ENCODE measurements at places on chromosomes 12 and 14.
A peak's percentile ranks its signal among the peaks of the same experiment; 100 is the strongest.

- no peak for DNase-seq
Observed at GRCh38 chr12:11962860-11963259, 107.9 kb upstream of the BCL2L14 start.

- DNase-seq: peak; percentile 68
Observed at GRCh38 chr14:89617481-89618329, 200.7 kb upstream of the FOXN3 start.

- DNase-seq: no peak
Observed at GRCh38 chr12:105226219-105226618, 9.8 kb downstream of the APPL2 start.

- DNase-seq: no peak
Observed at GRCh38 chr12:124321556-124322270, 26.8 kb downstream of the RFLNA start.

DNA sequence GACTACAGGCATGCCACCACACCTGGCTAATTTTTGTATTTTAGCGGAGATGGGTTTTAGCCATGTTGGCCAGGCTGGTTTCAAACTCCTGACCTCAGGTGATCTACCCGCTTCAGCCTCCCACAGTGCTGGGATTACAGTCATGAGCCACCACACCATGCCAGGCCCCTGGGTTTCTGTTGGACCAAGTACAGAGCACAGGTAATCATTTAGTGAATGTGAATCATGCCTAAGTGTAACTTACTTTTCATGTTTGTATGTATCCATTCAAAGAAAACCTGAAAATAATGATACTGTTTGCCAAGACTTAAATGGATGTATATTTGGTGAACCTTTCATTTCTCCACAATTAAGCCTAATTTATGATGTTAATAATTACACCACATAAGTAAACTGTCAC lies 65.9 kb downstream of the FGD6 start:
- DNase-seq: no peak

- DNase-seq: peak; percentile 84
Observed at GRCh38 chr12:27524839-27525753, 1.1 kb downstream of the PPFIBP1 start.

DNA sequence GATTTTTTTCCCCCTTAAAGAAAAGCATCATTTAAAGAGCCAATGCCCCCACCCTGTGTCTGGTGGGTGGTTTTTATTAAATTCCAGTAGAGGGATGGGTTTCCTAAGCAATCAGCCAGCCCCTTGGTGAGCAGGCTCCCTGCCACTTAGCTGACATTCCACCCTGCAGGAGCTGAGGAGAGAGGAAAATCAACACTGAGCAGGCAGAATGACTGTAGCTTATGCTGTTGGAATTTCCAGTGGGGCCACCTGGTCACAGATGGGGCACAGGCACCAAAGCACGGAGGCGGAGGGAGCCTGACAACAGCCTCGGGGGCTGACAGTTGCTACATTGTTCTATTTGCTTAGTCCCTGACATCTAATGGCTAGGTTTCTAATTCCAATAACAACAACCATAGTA lies 127.7 kb downstream of the TMEM30B start:
- peak; percentile 85 for DNase-seq

DNA sequence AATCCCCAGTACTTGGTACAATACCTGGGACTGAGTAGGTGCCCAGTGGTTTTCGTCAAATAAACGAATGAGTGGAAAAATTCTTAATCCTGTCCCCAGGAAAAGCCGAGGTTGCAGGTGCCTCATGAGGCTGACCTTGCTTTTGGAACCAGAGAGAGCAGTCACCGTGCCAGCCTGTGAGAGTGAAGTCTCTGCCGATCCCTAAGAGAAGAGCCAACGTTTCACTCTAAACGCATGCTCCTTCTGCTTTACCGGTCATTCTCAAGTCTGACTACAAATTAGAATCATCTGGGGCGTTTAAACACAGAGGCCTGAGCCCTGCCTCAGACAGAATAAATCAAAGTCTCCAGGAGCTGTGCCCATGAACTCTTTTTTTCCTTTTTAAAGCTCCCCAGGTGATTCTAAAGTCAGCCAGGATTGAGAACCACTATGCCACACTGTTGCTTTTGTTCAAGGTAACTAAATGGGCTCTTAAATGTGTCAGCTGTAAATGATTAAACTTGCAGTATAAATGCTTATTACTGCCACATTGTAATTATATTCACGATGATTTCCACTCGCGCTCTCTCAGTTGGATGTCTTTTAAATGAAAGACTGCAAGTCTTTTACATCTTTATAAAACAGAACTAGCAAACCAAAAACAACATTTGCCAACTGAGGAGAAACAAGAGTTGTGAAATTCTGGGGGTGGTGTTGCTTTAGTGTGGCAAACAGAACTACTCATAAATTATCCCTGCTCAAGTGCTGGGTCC lies 26.9 kb downstream of the TCP11L2 start:
- DNase-seq: no peak

GRCh38 chr12:56914724-56915123 lies 19.5 kb downstream of the SDR9C7 start:
- no peak for DNase-seq

DNA sequence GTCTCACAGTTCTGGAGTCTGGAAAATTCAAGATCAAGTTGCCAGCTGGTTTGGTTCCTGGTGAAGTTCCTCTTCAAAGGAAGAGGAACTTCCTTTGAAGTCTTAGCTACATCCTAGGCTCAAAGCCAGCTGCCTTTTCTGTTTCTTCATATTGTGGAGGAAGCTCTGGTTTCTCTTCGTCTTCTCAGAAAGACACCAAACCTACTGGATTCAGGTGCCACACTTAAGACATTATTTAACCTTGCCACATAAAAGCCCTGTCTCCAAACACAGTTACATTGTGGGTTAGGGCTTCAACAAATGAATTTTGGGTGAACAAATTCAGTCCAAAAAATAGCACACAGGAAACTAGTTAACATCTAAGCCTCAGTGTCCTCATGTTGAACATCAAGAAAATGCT lies 1019.8 kb downstream of the GALC start:
- DNase-seq: no peak

- DNase-seq: no peak
Observed at GRCh38 chr14:92497391-92497790, 16.2 kb upstream of the RIN3 start.

GRCh38 chr14:67186789-67187584 lies 2.3 kb upstream of the GARIN2 start:
- no peak for DNase-seq

GRCh38 chr12:57173089-57173488 lies 25.7 kb upstream of the LRP1-AS start:
- DNase-seq: no peak

DNA sequence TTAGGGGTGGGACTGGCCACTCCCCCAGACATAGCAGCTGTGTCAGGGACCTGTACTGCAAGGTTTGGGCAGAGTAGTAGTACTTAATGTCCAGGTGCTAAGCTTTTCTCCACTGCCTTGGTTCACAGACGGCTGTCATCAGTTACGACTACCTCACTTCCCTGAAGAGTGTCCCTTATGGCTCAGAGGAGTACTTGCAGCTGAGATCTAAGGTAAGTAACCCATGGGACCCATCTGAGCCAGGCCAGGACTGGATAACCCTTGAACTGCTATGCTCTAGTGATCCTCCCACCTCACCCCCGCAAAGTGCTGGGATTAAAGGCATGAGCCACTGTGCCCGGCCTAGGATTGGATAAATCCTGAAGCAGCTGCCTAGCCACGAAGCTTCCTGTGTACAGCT lies 22.4 kb downstream of the ADCK1 start:
- DNase-seq: no peak

GRCh38 chr12:68199127-68199526 lies 26.5 kb downstream of the IL26 start:
- no peak for DNase-seq

DNA sequence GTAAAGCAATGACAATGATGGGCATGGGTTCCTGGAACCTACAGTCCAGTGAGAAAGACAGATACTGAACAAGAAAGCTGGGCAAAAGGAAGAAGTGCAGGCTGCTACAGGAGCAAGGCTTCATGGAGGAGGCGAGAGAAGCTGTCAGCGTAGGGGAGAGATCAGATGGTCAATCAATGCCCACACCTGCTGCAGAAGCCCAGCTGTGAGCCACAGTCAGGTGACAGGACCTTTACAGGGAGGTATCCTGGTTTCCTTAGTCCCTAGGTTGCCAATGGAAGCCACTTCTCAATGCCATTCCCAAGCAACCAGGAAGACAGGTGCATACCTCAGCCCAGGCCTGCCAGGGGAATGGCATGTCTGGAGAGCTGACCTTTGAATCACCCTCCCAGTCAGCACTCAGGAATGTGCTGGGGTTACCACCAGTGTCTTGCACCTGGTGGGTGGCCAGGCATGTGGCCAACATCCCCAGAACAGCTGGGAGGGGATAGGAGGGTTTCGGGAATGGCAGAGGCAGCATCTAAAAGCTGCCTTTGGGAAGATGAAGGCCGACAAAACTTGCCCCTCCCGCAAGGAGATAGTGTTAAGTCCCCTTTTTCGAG lies 170.3 kb downstream of the TTC7B start:
- DNase-seq: no peak

DNA sequence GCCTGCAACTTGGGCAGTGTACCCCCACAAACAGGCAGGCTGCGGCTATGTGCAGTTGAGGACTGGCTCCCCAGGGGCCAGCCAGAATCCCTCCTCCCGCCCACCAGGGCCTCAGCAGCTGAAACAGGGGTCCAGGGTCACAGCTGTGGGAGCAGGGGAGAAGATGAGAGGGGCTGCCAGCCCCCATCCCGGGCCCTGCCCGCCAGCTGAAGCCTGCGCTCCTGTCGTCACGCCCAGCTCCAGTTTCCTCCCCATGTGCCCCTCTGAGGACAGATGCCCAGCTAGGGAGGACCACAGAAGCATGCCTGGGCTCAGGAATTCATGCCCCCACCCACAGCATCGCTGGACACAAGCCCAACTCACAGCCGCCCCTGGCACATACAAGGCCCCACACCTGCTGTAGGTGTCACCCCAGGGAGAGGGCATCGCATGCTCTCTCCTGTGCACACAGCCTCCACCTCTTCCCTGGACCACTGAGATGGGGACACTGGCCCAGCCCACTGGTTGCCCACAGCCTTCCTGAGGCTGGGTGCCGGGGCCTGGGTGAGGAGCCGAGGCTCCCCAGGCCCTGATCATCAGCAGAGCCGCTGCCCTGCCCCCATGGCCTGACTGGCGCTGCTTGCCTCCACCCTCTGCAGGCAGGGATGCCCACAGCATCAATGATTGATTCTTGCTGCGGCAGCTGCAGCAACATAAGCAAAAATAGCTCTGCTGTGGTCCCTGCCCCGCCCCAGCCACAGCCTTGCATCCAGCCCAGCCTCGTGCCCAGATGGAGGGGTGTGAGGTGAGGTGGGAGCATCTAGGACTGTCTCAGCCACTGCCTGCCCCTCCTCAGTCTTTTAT lies 3.7 kb upstream of the CLBA1 start:
- DNase-seq: no peak

DNA sequence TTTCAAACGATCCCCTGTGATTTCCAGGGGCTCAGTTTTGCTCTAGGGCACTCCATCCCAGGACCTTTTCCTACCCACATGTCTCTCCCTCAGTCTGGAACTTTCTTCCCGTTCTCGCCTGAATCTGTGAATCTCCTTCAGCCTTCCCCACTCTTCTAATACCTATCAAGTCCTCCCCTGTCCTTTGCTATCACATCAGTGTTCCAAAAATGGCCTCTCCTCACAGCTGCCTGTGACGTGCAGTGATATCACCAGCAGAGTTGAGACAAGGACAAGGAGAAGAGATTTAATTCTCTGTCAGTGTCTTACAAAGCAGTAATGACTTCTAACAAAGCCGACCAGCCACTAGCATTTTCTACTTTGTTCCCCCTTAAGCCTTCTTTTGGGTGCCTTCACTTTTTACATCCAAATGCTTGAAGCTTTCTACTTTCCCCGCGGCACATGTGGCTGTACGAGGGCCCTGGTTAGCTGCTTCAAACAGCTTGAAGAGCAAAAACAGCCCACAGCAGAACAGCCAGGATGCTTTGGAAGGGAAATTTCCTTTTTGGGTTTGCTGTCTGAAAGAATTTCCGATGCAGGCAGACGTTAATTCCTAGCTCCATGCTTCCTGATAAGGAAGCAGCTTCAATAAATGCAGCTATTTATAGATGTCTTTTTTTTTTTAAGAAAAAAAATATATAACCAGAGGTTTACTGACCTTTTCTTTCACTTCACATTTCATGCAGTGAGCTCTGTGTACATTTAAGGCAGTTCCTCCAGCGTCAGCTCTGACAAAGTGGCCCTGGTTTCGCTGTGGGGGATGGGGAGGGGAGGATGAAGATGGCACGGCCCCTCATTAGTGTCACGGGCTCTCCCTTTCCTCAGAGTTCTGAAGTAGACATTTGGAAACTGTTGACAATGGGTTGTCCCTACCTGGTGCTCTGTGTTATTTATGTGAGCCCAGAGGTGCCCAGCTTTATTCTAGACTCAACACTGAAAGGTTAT lies 109.3 kb downstream of the ETV6 start:
- DNase-seq: no peak

DNA sequence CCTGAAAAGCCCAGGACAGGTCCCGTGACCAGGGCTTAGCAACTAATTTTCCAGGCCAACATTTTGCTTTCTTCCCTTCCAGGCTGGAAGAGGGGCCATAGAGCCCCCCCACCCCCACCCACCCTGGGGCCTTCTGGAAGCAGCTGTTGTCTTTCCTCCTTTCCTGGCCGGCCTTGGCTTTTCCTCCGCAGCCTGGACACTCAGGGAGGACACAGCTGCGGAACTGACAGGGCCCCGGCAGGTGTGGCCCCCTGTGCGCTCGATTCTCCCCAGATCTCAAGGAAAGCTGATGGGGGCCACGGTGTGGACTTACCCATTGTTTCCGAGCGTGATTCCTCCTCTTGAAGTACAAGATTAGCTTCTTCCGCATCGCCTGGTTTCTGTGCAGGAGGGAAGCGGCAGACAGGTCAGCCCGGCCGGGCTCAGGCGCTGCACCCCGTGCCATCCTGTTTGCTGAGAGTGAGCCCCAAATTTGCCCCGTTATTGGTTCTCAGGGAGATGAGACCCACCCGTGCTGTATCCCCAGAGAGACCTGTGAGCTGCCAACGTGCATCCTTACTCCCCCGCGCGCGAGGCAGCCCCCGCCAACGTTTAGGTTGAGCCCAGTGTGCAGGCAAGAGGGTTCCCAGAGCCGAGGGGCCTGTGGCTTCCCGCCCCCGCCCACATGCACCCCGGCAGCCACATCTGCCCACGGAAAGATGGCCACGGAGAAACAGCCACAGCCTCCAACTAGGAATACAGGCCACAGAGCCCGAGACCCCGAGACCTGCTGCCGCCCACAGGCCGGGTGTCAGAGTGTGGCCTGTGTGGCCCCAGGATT lies 129.6 kb downstream of the NCOR2 start:
- no peak for DNase-seq

DNA sequence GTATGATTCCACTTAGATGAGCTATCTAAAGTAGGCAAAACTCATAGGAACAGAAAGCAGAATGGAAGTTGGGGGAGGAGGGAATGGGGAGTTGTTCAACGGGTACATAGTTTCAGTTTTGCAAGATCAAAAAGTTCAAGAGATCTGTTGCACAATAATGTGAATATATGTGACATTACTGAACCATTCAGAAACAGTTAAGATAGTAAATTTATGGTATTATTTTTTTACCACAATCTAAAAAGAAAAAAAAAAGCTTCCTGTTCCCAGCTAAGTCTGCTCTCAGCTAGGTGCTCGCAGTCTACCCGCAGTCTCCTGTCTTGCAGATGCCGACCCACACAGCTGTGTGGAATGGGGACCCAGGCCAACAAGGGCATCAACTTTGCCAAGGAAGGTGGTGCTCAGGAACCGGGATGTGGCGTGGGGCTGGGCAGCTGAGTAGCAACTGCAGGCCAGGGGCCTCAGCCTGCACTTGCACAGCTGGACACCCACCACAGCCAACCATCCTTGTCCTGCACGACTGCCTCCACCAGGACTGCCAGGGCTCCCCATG lies 15.3 kb upstream of the ANO6 start:
- no peak for DNase-seq

- DNase-seq: no peak
Observed at GRCh38 chr14:23371865-23372264, 744 bp upstream of the IL25 start.

- no peak for DNase-seq
Observed at GRCh38 chr14:88614218-88614907, 51.5 kb downstream of the ZC3H14 start.

Data from NCI-H2171 treated with DMSO at 0.1 percent for 48 hours (cell line).